Suppressor macrophage treated with lipopolysaccharide for 1 hour (primary cell): ENCODE measurements at places on chromosomes 11 and 22.

DNA sequence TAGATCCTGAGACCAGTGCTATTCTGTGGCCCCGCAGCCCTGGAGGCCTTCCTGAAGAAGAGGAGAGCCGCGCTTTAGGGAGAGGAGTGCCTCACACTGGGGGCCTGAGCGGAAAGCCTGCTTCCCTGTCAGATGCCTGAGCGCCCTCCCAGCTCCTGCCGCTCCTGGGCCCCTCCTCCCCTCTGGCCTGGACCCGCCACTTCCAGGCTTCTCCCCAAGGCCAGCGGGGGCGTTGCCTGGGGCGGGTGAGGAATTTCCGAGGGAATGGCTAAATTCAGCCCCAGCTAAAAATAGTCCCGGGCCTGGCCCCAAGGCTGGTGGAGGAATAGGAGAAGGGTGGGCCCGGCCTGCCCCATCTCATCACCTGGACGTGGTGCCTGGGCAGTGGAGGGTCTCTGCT, 15.4 kb downstream of the ARHGEF17 start:
- DNase-seq: peak; percentile 51

- DNase-seq: peak; percentile 37
Observed at GRCh38 chr11:122293296-122294023, 177.4 kb upstream of the BLID start.

- DNase-seq: peak; percentile 44
Observed at GRCh38 chr11:117062498-117062897, 35.7 kb downstream of the SIK3 start.

DNA sequence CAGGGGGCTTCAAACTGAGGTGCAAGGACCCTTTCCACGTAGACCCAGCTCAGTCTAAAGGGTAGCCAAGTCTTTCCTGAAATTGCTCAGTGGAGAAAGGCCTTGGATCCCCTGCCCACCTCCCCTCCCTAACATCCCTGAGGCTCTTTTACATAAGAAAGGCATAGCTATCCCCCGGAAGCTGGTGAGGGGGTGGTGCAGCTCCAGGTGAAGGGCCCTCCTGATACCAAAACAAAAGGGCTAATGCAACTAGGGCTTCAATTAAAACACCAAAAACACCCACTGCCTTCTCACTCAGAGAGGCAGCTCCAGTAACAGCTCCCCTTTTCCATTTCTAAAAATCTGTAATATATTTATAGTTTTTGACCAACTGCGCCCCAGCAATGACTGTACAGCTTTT, 5.8 kb downstream of the SHANK2 start:
- no peak for DNase-seq

- DNase-seq: no peak
Observed at GRCh38 chr11:130213979-130214281, 54.3 kb downstream of the ST14 start.

GRCh38 chr11:24086921-24087320, 409.9 kb upstream of the LUZP2 start:
- DNase-seq: no peak

DNA sequence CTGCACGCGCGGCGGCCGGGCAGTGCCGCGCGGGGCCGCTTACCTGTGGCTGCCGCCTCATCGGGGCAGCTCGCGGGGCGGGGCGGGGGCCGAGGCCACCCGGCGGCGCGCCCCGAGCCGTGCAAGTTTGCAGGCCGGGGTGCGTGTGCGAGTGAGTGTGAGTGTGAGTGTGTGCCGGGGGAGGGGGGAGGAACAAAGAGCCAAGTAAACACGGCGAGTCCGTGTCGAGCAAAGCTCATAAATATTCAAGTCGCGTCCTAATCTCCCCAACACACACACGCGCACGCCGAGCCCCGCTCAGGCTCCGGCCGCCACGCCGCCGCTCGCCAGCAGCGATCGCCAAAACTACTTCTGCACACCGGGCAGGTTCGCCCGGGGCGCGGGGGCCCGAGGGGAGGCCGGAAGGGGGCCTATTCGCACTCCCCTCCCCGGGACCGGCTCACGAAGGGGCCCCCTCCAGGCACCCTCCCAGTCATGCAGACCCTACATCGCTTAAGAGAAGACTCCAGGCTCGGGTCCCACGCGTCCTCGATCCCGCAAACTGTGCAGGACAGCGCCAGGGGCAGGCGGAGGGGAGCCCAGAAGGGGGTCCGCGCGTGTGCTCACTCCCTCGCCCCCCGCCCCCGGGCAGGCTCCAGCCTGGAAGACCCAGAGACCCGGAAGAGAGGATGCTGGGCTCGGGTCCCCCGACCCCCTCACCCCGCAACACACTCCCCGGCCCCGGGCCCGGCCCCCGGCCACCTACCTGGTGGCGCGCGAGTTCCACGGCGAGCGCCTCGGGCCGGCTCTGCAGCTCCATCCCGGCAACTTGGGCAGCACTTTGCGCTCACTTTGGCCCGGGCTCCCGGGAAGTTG, 827 bp downstream of the PHF21B start:
- no peak for DNase-seq

- peak; percentile 28 for DNase-seq
Observed at GRCh38 chr11:17760102-17761029, 25.8 kb downstream of the KCNC1 start.

DNA sequence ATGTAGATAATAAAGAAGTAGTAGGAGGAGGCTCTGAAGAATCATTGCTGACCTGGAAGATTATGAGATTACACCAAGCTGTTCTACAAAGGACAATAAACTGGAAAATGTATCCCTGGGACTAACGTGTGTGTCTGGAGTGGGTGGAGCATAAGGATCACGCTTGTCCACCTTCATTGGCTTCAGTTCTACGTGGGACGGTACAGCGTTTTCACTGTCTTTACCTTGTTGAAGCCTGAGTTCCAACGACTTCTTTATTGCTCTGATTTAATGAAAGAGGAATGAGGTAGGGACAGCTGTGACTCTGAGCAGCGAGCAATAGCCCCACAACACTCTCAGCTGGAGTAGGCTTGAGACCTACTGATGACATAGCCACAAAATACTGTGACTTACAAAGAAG, 87.0 kb downstream of the ARHGAP42 start:
- no peak for DNase-seq

- DNase-seq: no peak
Observed at GRCh38 chr11:16393340-16393739, 37.0 kb upstream of the SOX6 start.

DNA sequence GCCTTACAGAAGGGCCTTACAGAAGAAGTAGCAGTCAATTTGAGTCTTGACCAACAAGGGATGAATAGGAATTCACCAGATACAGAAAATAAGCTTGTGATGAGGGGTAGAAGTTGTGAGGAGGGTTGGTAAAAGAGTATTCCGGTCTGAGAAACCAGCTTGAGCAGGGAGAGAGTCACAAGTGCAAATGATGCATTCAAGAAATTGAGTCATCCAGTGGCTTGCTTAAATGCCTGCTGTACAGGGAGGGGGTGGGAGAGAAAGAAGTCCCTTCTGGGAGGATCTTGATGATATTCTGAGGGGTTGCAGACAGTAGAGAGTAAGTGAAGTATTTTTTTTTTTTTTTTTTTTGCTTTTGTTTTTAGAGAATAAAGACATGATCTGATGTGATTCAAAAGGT, 9.2 kb downstream of the CCKBR start:
- peak; percentile 69 for DNase-seq

- DNase-seq: peak; percentile 79
Observed at GRCh38 chr22:22706253-22706915, 62.0 kb downstream of the GGTLC2 start.

DNA sequence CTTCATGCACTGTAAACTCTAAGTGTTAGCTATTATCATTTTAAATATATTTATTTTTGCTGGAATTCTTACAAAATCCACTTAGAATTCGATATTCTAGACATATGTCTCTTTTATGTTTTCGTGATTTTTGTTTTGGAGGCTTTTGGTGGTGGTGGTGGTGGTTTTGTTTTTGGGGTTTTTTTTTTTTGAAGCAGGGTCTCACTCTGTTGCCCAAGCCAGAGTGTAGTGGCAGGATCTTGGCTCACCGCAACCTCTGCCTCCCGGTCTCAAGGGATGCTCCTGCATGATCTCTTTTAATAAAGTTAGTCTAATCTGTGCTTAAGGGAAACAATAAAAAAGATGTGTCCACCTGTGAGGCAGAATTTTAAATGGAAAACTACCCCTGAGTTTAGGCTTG, 117.7 kb downstream of the MRTFA start:
- no peak for DNase-seq

GRCh38 chr11:35016916-35017315, 100.5 kb downstream of the PDHX start:
- DNase-seq: no peak

DNA sequence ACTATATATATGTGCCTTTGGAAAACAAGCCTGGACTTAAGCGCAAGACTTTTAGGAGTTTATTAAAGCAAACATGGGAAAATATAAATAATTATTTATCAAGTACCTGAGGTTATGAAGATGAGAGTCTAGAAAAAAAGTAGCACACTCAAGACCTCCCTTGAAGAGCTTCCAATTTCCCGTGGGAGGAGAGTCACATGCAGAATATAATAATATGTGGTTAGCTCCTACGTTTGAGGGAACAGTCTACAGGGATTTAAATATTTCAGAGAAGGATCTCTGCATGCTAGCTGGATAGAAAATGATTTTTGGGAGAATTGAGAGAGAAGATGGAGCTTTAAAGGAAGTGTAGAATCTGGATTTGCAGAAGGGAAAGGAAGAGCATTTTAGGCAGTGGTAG, 183.8 kb downstream of the SWAP70 start:
- DNase-seq: no peak

GRCh38 chr11:63508009-63508408, 2.1 kb downstream of the LGALS12 start:
- DNase-seq: peak; percentile 79

DNA sequence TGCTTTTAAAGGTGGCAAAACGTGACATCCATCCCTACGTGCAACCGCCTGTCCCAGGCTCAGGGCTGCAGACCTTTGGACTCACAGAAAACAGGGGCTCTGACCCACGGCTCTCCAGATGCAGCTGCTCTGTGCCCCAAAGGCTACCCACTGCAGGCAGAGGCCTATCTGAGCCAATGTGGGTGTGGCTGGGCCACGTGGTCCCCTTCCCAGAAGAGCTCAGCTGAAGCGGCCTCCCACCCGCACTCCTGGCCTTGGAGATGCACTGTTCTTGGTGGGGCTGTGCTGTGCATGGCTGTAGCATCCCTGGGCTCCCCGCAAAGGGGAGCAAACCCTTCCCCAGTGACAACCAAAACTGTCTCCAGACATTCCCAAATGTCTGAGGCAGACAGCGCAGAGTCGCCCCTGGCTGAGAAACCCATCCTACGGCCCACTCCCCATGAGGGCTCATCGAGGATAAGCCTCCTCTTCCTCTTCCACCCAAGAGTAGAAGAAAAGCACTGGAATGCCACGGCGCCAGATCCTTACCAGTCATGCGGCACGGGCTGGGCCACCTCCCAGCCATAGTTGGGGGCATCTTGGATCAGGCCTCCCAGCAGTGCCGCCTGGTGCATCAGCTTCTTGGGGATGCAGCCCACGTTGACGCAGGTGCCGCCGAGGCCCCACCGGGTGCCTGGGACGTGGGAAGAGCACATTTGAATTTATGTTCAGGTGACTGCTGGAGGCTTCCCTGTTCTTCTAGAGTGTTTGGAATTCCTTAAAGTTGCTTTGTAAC, 23.1 kb upstream of the COMT start:
- DNase-seq: no peak

GRCh38 chr11:108483163-108483562, 15.0 kb downstream of the POGLUT3 start:
- DNase-seq: no peak

DNA sequence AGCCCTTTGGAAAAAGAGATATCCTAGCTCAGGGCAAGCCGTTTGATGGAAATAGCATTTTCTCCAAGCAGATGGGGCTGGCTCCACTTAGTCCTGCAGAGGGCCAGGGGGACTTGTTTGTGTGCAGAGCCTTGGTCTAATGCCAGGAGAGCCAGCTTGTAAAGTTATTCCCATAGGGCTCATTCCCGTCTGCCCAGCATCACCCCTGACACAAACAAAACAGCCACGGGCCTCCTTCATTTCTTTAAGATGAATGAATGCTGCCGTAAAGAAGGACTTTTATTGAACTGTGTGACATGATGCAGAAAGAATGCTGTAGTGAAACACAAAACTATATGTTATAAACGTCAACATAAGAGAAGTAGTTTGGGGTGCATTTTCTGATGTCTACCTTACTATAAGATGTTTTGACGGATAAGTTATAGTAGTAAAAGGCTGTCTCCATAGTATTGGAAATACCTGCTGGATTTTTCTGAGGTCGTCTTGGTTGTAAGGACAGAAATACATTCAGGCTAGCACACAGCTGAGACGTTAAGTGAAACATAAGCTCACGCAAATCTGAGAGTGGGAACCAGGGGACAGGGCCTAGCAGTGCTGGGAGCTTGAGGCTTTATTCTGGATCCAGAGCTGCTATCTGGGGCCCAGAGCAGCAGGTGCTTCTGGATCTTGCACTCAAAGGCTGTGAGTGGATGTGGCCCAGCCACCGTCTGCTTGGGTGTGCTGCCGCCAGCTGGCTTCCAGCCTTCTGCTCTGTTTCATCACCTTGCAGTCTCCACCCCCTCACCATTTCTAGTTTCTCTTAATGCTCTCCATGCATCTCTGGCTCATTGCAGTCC, 53.3 kb downstream of the NCAM1 start:
- no peak for DNase-seq

- peak; percentile 66 for DNase-seq
Observed at GRCh38 chr11:118186346-118187107, 10.1 kb upstream of the SCN2B start.

GRCh38 chr11:44446366-44446762, 119.1 kb upstream of the CD82 start:
- no peak for DNase-seq
